ENCODE measurements at places on chromosomes 4 and X.

DNA sequence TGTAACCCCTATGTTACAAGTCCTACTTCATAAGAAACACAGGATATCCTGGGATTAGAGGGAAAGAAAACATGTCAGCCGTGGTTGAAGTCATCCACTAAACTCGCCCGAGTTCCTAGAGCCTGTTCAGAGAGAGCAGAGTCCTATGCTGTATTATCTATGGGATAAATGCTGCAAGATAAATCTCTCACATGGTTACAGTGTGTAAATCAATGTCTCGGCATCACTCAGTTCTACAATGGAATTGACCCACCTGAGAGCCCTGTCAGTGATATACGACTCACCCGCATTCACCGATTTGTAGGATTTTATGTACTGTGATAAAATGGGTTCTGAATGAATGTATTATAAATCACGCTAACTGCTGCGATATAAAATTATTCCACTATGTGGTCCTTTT lies 127.8 kb upstream of the ANXA3 start:
- no peak for DNase-seq

DNA sequence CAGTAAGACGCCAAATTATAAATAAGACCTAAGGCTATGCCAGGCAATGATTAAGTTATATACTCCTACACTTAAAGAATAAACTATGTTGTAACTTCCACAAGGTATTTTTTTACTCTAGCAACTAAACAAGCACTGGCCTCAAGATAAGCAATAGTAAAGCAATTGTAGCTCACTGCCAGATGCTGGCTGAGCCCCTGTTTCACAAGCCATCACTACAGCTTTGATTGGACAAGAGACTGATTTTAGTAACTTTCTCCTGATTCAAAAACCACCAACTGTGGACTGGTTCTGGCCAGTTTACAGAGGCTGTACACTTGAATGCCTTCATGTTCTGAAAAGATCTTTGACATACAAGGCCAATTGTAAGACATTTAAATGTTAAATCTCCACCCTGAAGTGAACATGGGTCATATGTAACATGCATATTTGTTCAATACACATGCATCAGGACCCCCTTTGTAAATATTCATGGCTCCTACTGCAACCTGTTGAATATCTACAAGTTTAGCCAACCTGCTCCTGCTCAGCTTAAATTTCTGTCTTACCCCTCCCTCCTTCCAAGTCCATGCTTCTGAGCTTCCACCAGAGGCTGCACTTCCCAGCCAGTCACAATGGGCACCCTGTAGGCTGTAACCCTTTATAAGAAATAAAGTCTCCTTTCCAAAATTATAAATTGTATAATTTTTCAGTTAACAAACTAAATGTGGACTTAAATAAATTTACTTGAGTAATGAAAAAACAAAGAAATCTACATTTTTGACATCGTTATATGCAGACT lies 423.6 kb downstream of the ANKRD50 start:
- DNase-seq = no peak

GRCh38 chrX:46039526-46039925 lies 505.7 kb downstream of the ZNF674 start:
- no peak for DNase-seq

DNA sequence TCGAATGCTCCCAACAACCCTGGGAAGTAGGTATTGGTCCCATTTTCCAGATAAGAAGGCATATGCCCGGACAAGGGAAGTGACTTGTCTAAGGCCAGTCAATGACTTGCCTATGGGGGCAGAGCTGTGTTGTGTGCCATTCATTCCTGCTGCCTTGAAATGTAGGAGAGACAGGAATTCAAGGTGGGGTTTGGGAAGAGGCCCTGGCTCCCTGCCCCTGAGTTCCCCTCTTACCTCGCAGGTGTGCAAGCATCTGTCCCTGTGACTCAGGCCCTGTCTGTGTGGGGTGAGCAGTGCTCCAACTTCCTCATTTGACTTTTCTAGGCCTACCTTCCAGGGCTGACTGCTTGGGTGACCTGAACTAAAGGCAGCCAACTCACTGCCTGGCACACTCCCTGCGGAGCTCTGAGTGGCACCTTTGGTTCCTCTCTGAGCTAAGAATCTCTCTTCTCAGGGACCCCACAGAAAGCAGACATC lies 5.1 kb downstream of the EFNB1 start:
- no peak for DNase-seq

DNA sequence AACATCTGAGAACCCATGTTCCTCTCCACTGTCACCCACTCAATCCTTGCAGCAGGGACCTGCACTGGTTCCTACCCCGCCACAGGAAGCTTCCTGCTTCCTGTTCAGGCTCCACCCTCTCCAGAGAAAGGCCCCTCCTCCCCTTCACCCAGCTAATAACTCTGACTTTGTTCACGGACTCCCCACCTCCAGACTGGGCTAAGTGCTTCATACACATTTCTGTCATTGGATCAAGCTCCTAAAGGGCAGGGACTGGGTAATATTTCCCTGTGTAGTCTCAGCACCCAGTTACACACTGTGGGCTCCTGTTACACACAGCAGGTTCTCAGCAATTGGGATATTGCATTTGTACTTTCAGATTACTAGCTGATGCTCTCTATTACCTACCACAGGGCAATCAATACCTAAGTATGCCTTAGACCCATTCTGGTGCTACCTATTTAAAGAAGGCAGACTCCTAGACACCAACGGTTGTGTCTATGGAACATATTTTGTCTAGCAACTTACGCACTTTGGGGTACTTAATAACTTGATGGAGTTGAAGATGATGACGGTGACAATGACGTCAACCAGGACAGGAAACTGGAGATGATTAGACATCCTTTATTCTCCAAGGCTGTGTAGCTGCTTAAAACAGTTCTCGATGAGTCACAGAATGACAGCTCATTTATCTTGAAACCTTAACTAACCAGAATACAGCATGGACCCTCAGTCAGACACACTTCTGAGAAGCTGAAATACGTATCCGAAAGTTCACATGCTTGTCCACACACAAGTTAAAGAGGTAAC lies 58.1 kb downstream of the MAML3 start:
- DNase-seq = no peak

DNA sequence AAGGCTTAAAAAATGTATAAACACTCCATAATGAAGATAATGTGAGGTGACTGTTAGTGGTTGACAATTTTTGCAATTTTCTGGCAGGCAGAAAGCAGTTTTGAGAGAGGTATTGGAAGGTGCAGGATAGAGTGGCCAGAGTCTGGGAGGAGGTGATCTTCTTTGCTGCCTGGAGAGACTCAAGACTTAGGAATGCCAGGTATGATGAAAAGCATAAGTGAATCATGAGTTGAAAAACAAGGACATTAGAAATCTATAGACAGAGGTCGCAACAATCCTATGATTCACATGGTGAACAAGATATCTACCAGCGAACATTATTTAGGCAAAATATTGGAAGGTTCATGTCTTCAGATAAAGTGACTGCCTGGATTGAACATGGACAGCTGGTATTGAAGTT lies 118.5 kb downstream of the CFAP299 start:
- no peak for DNase-seq

DNA sequence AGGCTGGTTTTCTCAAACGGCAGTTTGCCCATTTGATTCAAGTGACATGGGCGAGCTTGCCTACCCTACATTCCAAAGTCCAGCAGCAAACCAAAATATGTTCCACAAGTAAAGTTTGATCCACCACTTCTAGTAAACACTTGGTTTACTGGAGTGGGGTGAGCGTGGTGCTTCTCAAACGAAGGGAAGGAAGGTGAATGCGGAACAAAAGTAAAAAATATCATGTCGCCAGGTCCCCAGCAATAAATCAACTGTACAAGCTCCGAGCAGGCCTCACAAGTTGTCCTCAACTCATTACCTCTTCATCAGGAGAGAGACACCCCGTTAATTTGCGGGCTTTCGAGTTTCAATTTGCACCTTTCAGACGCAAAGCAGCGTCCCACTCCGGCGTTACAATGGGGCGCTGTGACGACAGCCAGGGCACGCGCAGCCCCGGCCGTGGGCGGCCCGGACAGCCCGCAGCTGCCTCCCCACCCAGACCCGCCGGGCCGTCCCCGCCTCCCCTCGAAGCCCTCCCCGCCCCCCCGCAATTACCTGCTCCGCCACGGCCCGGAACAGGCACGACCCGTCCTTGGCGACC lies 1.0 kb downstream of the OTUD4 start:
- peak; percentile 58 for DNase-seq

- no peak for DNase-seq
Measured at GRCh38 chr4:166827167-166827566, 407.1 kb downstream of the SPOCK3 start.

GRCh38 chr4:176467001-176467400 lies 147.2 kb downstream of the SPCS3 start:
- no peak for DNase-seq

Measured in stimulated activated CD4-positive, alpha-beta T cell treated with anti-CD3 and anti-CD28 coated beads, Interleukin-1b, Interleukin-23, amount 100 ng/mL, for 1 hour (primary cell).